ENCODE measurements at places on chromosomes 16 and 17.

DNA sequence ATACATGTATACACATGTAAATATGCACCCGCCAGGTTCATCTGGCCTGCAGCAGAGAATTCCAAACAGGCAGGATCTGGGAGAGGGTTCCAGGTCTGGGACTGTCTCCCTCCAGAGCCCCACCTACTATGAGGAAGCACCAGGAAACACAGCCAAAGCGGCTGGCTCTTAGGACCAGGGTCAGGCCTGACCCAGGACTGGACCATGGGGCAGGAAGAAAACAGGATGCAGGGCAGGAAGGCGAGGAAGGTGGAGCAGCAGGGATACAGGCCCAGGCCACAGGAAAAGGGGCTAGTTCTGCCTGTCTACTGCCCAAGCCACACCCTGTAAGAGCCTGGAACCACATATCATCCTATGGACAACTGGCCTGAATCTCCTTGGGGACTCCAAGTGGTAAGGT lies 2.2 kb downstream of the HID1 start:
- DNase-seq, result no peak

GRCh38 chr17:6110592-6110991 lies 40.4 kb downstream of the WSCD1 start:
- DNase-seq, result no peak

GRCh38 chr17:79626156-79626890 lies 15.5 kb upstream of the RBFOX3 start:
- no peak for DNase-seq

DNA sequence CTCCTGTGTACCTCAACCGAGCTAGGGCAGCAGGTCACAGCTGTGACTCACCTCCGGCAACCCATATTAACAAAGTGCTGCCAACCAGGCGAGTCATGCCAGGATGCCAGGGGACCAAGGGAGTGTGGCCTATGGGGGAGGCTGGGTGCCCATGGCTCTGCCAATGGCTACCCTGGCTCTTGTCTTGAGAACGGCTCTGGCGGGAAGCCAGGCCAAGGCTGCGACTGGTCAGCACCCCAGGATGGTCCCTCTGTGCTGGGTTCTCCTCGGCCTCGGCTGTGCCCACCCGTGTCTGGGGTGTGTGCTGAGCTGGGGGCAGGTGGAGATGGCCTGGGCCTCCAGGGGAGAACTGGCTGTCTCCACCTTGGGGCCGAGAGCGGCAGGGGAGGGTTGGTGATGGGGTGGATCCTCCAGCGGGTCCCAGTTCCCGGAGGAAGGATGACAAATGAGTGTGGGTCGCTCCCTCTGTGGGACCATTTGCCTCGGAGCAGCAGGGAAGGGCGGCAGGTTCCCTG lies 75.8 kb downstream of the MRC2 start:
- no peak for DNase-seq

DNA sequence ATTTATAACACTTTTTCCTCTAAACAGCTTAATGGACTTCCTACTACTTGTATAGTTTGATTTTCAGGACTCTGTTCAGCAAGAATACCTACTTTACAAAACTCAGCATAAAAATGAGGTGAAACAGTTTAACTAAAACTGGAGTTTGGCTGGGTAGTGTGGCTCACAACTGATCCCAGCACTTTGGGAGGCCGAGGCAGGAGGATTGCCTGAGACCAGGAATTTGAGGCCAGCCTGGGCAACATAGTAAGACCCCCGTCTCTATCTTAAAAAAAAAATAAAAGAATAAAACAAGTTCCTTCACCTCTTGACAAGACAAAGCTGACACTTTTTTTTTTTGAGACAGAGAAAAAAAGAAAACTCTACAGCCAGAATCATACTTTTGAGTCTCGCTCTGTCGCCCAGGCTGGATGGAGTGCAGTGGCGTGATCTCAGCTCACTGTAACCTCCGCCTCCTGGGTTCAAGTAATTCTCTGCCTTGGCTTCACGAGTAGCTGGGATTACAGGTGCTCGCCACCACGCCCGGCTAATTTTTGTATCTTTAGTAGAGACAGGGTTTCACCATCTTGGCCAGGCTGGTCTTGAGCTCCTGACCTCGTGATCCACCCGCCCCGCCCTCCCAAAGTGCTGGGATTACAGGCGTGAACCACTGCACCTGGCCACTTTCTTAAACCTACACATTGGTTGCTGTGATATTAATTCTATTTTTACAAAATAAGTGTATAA lies 2.6 kb downstream of the PDF start:
- DNase-seq, result no peak

GRCh38 chr16:58371841-58372240 lies 20.4 kb upstream of the GINS3 start:
- DNase-seq, result no peak

DNA sequence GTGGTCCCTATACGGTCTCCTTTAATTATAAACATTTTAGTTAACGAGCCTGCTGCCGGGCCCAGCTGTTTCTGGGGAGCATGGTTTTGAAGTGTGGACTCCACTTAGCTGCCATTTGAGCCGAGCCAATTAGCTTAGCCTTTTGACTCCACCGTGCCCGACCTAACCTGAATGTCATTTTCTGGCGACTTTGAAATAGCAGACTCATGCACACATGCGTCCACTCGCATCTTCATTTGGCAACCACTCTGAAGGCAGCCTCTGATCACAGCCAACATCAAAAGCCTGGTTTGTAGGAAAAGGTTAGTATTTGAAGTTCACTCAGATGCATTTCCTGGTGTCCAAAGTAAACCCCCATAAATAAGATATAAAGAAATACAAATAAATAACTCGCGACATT lies 16.8 kb downstream of the AXIN2 start:
- no peak for DNase-seq

GRCh38 chr16:9098377-9099090 lies 7.1 kb downstream of the HAPSTR1 start:
- DNase-seq, result no peak

DNA sequence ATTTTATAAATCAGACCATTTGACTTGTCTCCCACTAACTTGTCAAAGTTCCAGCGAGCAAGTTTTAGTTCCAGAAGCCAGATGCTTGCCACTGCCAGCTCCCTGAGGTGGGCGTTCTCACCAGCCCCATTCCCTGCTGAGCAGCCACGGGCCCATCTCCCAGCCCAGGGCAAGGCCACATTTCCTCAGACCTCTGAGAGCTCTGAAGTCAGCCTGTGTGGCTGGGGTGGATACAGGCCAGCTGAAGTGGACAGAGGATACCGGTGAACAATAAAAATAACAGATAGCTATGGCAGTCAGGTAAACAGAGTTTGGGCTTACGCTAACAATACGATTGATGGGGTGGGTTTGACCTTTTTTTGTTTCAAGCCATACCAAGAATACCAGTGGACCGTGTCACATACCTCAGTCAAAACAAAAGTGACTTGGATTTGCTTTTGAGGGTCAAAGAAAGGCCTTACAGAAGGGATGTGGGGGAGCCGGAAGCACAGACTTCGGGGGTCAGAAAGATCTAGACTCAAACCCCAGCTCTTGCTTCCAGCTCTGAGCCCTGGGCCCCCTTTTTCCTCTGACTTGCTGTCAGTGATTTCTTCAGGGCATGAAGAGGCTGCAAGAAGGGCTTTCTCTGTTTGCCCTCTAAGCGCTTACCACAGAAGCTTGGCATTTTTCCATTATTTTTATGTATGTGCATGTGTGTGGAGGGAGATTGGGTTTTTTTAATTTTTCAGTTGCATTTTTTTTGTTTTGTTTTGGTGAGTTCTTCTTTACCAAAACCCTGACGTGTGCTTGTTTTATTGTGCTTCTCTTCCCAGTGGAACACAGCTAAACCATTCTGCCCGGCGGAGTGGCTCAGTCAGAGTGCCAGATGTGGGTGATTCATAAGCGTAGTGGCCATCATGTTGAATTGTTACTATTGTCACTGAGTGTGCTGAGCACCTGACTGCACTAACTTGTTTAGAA lies 109.9 kb downstream of the GNAO1 start:
- DNase-seq, result no peak

DNA sequence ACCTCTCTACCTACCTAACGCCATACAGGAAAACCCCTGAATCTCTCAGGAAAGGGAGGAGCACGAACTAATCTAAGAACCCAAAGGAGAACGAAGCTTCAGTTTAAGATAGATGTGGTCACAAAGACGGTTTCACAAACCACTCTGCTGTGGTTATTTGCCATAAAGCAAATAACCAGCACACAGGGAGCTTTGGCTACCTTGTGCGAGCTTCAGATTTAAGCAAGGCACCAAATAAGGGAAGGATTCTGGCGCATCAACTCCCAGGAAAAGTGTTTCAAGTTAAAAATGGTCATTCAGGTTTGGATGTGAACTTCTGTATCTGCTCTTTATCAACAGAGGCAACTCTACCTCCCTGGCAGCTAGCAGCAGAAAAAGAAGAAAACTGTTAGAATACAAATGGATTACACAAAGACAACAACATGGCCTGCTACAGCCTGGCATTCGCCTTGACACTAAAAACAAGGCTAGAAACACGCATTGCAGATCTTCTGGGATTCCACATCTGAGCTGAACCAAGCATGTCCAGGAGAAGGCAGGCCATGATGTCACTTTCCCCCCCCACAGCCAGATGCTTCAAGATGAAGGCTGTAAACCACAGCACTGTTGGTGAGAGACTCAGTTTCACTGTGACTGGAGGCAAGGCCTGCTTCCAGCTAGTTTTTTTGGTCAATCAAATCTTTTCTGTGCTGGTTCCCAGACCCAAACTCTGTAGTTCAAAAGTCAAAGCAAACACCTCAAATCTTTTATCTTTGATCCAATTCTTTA lies 43.6 kb downstream of the SMG6 start:
- peak; percentile 50 for DNase-seq

GRCh38 chr16:4272114-4272956 lies 488 bp downstream of the TFAP4 start:
- DNase-seq, result no peak

DNA sequence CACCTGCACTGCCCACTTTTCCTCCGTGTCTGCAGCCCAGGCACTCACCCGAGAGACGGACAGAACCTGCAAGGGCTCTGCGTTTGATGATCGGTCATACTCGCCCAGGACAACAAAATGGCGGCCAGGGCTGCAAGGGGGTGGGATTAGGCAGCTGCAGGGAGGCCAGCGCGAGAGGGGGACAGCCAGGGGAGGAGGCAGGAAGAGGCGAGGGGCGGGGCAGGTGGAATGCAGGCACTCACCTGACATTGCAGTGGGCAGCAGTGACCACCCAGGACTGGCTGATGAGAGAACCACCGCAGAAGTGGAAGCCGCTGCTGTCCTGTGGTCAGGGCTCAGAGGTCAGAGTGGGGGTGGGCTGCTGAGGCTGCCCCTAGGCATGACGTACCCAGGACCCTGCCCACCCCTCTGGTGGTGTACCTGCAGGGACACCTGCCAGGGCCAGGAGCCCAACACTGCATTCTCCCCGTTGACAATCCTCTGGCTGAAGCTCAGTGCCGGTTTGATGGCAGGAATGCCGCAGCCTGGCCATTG lies 917 bp downstream of the CTRL start:
- DNase-seq, result no peak

GRCh38 chr16:14309906-14310305 lies 238.8 kb downstream of the MRTFB start:
- DNase-seq, result no peak

GRCh38 chr17:33052856-33053255 lies 61.2 kb downstream of the SPACA3 start:
- no peak for DNase-seq

DNA sequence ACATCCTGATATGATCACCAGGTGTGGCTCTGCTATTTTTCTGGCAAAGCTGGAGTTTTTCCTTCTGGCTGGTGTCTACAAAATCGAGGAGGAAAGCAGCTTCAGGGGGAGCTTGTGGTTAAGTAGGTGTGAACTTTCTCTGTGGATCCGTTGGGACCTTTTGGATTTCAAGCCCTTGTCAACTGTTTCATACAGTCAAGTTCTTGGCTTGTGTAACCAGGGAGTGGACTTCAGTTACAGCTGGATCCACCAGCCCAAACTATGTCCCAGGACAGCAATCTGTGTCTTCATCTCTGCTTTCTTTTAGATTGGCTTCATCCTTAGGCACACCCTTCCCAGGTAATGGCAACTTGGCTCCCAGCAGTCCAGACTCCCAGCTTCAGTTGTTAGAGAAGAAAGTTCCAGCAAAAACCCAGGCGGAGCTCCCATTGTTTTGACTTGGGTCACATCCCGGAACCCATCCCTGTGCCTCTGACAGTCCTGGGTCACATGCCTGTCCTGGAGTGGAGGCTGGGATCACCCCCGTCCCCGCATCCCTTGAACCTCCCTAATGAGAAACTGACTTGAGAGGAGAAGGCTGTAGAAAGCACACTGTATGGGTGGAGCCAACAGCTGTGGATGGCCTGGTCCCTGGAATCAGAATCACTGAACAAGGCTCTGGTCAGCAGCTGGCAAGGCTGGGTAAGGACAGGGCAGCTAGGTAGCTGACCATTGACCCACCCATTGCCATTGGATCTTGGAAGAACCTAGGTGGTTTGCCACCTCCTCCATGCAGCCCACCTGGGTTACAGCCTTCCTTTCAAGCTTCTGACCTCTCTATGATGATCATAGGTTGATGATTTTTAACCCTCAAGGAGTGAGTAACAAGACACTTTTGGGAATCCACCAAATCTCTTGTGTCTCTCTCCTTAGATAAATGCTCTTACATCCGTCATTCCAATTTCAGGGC lies 18.1 kb downstream of the NKD1 start:
- no peak for DNase-seq

DNA sequence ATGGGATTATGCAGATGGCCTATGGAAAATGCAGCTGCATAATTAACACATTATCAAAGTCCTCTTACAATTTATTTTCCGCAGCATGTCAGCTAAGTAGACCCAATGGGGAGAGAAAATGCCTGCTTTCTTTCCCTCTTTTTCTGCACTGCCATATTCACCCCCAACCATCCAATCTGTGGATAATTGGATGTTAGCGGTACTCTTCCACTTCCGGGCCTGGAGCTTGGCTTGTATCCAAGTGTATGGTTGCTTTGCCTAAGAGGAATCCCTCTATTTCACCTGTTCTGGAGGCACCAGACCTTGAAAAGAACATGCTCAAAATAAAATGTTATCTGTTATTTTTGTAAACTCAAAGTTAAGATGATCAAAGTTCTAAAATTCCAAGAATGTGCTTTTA lies 41.1 kb upstream of the CACNG3 start:
- DNase-seq, result no peak

GRCh38 chr16:9695152-9695551 lies 487.1 kb downstream of the GRIN2A start:
- no peak for DNase-seq

- DNase-seq, result no peak
Measured at GRCh38 chr16:48619547-48619946, 9.6 kb upstream of the N4BP1 start.

- no peak for DNase-seq
Measured at GRCh38 chr17:33582661-33583060, 289.6 kb upstream of the ASIC2 start.
